Thyroid gland (tissue), 4 donors: ENCODE measurements at places on chromosomes 16 and 17. TPM values are rescaled to one million over a fixed set of nuclear protein-coding genes. Genes with fewer than 3 reads are reported as not detected.

PTX4 gene
- not detected for total RNA-seq

RHBDL3 gene
- not detected for total RNA-seq

NPIPA5 gene
- total RNA-seq: 21.2 TPM

MYO15B gene
- 209 TPM for total RNA-seq

UTS2R gene
- 0.22 TPM for total RNA-seq

TMEM238L gene
- total RNA-seq: not detected

NCBP3 gene
- 28.4 TPM for total RNA-seq

CEP112 gene
- 14.6 TPM for total RNA-seq

DNA sequence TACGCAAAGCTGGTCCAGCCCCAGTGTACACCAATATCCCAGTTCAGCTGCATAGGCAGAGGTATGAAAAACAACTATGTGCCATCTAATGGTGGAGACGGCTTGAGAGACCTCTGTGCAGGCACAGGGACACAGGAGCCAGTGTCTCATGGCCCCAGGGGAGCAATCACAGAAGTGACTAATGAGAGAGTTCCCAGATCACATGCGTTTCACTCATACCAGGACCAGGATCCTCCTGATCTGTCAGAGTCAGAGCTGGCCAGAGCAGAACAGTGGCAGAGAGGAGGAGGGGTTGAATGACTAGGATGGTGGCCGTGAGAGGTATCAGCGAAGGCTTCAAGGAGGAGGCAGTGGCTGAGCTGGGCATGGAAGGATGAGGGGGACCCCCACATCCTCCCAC lies 41.1 kb downstream of the TMEM132E start:
- H3K36me3 ChIP-seq: no peaks in the 10 kb centered on the region
- no peak overlapping the region for H3K4me3 ChIP-seq
- no peak for DNase-seq
- no peaks in the 10 kb centered on the region for H3K4me1 ChIP-seq
- no peak overlapping the region for H3K27ac ChIP-seq

DNA sequence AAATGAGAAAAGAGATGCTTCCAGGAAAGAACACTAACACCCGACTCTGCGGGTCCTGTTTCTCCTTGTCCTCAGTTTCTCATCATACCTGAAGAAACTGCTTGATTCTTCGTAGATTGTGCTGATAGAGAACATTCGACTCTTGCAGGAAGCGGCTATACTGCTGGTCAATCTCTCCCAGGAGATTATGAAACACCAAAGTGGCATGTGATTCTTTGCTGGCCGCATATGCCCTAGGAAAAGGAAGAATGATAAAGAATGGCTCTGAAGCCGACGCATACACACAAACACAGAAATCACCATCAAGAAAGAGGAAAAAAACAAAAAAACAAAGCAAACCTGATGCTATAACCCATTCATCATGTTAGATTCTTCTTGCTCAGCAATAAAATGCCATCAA lies 41.8 kb downstream of the STAT3 start:
- no peak overlapping the region for H3K4me3 ChIP-seq
- no peaks in the 10 kb centered on the region for H3K27me3 ChIP-seq
- peaks cover 52% of the 10 kb centered on the region for H3K36me3 ChIP-seq
- DNase-seq: no peak
- peaks cover 47% of the 10 kb centered on the region for H3K4me1 ChIP-seq

- peak overlapping the region; percentile 46 for H3K27ac ChIP-seq
- H3K4me3 ChIP-seq: no peak overlapping the region
- H3K4me1 ChIP-seq: peaks cover 54% of the 10 kb centered on the region
- H3K36me3 ChIP-seq: no peaks in the 10 kb centered on the region
- peak; percentile 84 for DNase-seq
These were observed 14.9 kb upstream of the C16orf54 start for GRCh38 chr16:29760567-29761279.

- no peak overlapping the region for H3K4me3 ChIP-seq
- peak; percentile 1 for DNase-seq
- H3K27me3 ChIP-seq: no peaks in the 10 kb centered on the region
- H3K36me3 ChIP-seq: peaks cover 40% of the 10 kb centered on the region
- H3K27ac ChIP-seq: no peak overlapping the region
- H3K4me1 ChIP-seq: peaks cover 8% of the 10 kb centered on the region
These were observed 8.4 kb downstream of the CLUH start for GRCh38 chr17:2703181-2703580.

GRCh38 chr17:50538549-50539410 lies 6.2 kb downstream of the EPN3 start:
- DNase-seq: no peak
- H3K4me3 ChIP-seq: no peak overlapping the region
- no peaks in the 10 kb centered on the region for H3K27me3 ChIP-seq
- no peaks in the 10 kb centered on the region for H3K36me3 ChIP-seq

- no peak overlapping the region for H3K27ac ChIP-seq
- no peaks in the 10 kb centered on the region for H3K27me3 ChIP-seq
- DNase-seq: no peak
- H3K4me3 ChIP-seq: no peak overlapping the region
- H3K36me3 ChIP-seq: peaks cover 32% of the 10 kb centered on the region
- no peaks in the 10 kb centered on the region for H3K4me1 ChIP-seq
These were observed 7.6 kb downstream of the ATXN1L start for GRCh38 chr16:71853413-71853812.

- H3K27ac ChIP-seq: no peak overlapping the region
- no peaks in the 10 kb centered on the region for H3K27me3 ChIP-seq
- H3K4me3 ChIP-seq: no peak overlapping the region
- H3K36me3 ChIP-seq: no peaks in the 10 kb centered on the region
These were observed 147.6 kb upstream of the HS3ST3A1 start for GRCh38 chr17:13749166-13749890.

GRCh38 chr17:76869496-76870376 lies 1.5 kb downstream of the MGAT5B start:
- H3K4me3 ChIP-seq: no peak overlapping the region
- DNase-seq: no peak
- no peaks in the 10 kb centered on the region for H3K36me3 ChIP-seq
- no peaks in the 10 kb centered on the region for H3K4me1 ChIP-seq

DNA sequence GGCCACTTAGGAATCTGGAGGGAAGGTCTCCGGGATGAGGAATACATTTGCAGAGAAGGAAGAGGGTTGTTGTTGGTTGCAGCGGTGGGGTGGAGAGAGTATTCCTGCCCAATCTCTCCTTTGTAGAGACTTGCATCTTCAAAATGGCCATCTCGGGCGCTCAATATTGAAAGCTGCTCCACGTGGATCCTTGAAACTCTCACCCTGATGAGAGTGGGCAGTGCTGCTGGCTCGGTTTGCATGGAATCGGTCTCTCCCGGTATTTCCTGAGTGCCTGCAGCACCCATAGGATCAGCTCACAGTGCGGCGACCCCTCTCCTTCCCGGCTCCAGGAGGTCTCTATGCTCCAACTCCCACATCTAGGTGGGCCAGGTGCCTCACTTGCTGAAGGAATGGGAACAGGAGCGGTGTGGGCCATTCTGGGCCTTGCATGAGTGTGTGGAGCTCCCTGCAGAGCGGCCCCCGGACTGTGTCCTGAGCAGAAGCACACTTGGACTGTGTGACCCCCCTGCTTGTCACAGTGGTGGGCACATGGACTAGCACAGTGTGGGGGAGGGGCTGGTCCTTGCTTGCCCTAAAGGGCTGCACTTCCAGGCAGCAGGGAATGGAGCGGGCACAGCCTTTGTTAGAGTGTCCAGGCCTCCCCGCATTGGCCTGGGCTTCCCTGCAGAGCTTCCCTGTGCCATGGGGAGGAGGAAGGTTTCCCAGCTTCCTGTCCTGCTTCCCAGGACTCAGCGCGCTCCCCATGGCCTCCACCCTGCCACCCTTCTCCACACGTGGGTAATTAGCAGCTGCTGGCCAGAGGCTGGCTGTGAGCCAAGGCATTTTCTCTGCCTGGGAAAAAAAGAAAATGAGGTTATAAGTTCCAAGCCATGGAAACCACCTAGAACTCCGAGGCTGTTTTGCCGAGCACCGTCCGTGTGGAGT lies 139.3 kb downstream of the IRF8 start:
- H3K4me3 ChIP-seq: no peak overlapping the region
- DNase-seq: peak; percentile 57
- no peaks in the 10 kb centered on the region for H3K36me3 ChIP-seq
- peaks cover 10% of the 10 kb centered on the region for H3K4me1 ChIP-seq
- H3K27me3 ChIP-seq: no peaks in the 10 kb centered on the region
- H3K27ac ChIP-seq: no peak overlapping the region

DNA sequence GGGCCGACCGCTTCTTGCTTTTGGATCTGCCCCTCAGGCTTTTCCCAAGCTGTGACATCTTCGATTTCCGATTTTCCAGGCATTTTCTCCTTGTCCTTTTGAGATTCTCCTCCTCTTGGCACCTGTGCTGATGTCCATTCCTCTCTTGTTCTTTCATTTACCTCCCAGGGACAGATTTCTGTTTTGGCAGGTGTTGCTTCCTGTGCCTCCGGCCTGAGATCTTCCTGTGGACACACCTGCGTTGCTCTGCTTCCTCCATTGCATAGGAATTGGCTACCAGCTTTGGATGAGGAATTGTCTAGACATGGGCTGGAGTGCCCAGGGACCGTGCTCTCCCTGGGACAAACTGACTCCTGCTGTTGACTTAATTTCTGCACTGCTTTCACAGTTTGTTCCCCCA lies 15.1 kb downstream of the GPR179 start:
- no peaks in the 10 kb centered on the region for H3K27me3 ChIP-seq
- no peak overlapping the region for H3K27ac ChIP-seq

- H3K4me3 ChIP-seq: no peak overlapping the region
- peaks cover 60% of the 10 kb centered on the region for H3K4me1 ChIP-seq
- H3K27me3 ChIP-seq: no peaks in the 10 kb centered on the region
- H3K27ac ChIP-seq: peak overlapping the region; percentile 85
- no peaks in the 10 kb centered on the region for H3K36me3 ChIP-seq
These were observed 107.8 kb downstream of the CLEC16A start for GRCh38 chr16:11051879-11052808.

DNA sequence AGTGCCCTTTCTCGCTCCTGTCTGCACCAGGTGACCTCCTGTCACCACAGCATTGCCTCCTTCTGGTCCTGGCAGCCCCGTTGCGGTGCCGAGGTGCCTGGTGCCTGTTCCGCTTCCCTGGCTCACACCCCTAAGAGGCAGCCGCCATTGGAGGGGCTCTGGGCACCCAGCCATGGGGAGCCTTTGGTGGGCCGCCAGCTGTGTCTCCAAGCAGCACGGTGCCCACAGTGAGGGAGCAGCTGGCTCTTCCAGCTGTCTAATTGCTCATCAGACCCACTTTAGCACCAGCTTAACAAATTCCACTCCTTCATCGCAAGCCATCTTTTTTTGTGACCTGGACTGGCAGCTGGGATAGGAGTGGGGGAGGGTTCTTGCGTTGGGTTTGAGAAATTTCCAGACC lies 276.1 kb downstream of the SNX29 start:
- H3K27ac ChIP-seq: no peak overlapping the region
- no peaks in the 10 kb centered on the region for H3K36me3 ChIP-seq
- no peaks in the 10 kb centered on the region for H3K27me3 ChIP-seq
- H3K4me1 ChIP-seq: peaks cover 10% of the 10 kb centered on the region
- DNase-seq: peak; percentile 51

DNA sequence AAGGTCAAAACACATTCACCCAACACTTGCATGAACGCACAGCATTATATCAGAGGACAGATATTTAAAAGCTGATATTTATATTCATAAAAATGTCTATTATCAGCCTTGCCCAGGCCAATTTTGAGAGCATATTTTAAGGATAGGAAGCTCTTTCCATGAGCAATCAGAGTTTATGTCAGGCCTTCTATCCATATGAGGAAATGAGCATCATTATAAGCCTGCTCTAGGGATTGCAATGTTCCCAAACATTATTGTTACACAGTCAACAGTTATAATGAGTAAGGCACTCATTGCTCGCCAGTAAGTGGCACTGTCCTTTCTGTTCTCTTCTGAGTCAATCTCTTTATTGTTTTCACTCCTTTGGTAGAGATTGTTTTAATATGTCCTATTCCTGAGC lies 37.7 kb upstream of the DYNLRB2 start:
- no peaks in the 10 kb centered on the region for H3K4me1 ChIP-seq
- no peaks in the 10 kb centered on the region for H3K36me3 ChIP-seq
- no peak for DNase-seq
- no peak overlapping the region for H3K4me3 ChIP-seq
- H3K27me3 ChIP-seq: no peaks in the 10 kb centered on the region

GRCh38 chr16:17556276-17557052 lies 85.7 kb upstream of the XYLT1 start:
- no peak overlapping the region for H3K4me3 ChIP-seq
- H3K27me3 ChIP-seq: no peaks in the 10 kb centered on the region
- peaks cover 25% of the 10 kb centered on the region for H3K4me1 ChIP-seq
- H3K27ac ChIP-seq: no peak overlapping the region
